ENCODE measurements at places on chromosomes 13 and 19.
A peak's percentile ranks its signal among the peaks of the same experiment; 100 is the strongest.

- no peak for DNase-seq
Measured at GRCh38 chr13:42715909-42716308, 65.5 kb upstream of the FAM216B start.

DNA sequence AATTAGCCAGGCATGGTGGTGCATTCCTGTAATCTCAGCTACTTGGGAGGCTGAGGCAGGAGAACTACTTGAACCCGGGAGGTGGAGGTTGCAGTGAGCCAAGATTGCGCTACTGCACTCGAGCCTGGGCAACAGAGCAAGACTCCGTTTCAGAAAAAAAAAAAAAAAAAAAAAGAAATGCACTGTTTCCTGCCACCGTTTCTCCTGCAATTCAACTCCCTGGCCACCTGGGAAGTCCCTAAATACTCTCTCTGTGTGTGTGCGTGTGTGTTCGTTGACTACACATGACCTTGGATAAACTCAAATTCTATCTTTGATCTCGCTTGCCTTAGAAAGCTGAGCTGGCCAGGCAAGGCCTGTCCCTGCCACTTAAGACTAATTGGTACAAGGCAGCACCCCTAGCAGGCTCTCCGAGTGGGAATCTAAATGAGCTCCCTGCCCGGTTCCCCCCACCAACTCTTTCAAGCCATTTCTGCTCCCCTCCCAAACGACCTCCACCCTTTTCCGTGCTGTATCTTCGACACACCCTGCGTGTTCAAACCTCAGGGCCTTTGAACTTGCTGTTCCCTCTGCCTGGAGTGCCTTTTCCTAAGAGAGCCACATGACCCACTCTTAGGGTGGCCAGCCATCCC, 5.2 kb upstream of the BCAT2 start:
- no peak for DNase-seq

- DNase-seq = no peak
Measured at GRCh38 chr13:45416516-45417128, 1.6 kb downstream of the SLC25A30 start.

DNA sequence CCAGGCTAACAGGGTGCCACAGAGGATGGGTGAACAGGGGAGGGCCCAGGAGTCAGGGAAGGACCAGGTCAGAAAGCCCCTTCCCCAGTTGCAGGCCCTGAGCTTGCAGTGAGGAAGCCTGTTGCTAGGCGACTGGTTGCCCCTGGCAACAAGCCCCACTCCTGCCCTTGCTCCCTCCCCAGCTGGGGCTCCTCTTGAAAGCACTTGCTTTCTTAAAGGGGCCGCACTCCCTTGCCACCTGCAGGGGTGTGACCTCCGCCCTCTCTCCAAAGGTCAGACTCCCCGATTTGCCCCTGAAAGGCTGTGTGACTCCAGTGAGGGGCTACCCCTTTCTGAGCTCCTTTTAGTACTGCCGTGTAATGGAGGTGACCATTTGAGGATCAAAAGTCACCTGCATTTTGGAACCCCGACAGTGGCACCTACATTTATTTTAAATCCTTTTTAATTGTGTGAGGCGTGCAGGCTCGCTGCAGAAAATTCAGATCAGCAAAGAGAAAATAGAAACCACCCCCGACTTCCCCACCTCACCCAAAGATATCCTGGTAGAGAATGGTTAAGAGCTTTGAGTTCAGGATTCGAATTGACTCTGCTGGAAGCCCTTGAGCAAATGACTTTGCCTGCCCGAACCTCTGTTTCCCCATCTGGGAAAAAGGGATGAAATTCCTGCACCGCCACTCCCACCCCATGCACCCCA, 4.8 kb downstream of the FCHO1 start:
- DNase-seq = no peak

- no peak for DNase-seq
Measured at GRCh38 chr13:113445791-113446487, 7.3 kb downstream of the ADPRHL1 start.

GRCh38 chr19:47790398-47790814, 11.9 kb downstream of the SELENOW start:
- peak; percentile 77 for DNase-seq

DNA sequence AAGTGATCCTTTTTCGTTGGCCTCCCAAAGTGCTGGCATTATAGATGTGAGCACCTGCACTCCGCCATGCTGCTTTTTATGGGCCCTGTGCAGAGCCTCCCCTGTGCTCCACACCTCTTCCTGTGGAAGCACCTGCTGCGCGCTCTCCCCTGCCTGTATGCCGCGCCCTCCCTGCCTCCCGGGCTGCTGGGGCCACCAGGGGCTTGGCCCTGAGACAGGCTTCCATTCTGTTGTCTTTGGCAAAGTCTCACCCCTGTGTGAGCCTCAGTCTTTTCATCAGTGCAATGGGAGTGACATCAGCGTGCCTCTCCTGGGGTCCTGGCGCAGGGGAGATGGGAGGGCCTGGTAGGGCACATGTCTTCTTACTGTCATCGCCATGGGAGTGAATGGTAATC, 1.3 kb downstream of the FAM174C start:
- DNase-seq = no peak

DNA sequence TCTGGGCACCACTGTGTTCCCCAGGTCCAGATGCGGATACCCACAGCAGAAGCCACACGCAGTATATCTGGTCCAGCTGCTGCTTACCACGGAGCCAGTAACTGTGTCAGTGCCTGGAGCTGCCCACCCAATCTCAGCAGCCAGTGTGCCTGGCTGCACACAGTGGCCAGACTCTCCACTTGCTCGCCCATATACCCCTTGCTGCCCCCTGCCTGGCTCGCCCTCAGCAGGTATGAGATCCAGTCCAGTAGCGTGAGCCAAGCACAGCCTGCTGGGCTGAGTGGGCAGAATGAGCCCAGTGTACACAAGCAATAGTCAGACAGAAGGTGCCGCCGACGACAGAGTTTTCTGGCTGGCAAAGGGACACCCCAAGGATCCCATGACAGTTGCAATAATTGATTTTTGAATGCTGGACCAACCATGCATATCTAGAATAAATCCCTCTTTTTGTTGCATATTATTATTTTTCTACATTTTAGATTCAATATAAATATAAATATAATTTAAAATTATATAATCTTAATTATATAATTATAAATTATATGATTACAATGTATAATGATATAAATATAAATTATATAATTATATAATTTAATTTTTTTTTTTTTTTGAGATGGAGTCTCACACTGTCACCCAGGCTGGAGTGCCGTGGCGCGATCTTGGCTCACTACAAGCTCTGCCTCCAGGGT, 918.8 kb upstream of the MIR17HG start:
- DNase-seq = no peak

GRCh38 chr19:17648786-17649185, 39.4 kb downstream of the UNC13A start:
- DNase-seq = no peak

- no peak for DNase-seq
Measured at GRCh38 chr13:22220151-22221135, 549.6 kb downstream of the FGF9 start.

DNA sequence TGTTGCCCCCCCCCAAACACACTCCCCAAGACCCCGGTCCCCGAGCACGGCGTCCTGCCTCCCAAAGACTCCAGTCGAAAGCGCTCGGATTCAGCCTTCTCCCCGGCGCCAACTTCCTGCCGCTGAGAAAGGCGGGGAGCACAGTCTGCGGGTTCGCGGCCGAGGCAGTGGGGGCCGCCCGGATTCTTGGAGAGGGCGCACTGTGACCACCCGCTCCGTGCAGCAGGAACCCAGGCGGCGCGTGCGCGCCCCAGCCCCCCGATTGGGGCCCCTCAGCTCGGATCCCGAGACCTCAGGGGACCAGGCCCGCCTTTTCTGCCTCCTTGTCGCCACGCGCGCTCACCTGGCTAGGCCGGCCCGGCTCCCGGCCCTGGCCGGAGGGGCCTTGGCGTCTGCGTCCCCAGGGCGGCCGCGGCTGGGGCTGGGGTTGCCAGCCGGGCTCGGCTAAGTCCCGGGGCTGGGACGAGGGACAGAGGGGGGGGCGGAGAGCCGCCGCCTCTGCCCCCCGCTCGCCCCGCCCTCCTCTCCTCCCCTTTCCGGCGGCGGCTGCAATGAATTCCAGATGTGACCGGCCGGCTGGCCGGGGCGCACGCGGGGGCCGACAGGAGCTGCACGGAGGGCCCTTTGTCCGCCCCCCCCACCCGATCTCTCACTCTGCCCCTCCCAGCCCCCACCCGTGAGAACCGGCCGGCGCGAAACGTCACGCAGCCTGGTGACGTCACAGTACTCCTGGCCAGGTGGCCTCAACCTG, at the start of gene S1PR2:
S1PR2 (minus strand) TSS at position 471 of the 751 bp plus-strand sequence. CDS start 6,426 bp downstream, outside the sequence.
- peak; percentile 30 for DNase-seq

DNA sequence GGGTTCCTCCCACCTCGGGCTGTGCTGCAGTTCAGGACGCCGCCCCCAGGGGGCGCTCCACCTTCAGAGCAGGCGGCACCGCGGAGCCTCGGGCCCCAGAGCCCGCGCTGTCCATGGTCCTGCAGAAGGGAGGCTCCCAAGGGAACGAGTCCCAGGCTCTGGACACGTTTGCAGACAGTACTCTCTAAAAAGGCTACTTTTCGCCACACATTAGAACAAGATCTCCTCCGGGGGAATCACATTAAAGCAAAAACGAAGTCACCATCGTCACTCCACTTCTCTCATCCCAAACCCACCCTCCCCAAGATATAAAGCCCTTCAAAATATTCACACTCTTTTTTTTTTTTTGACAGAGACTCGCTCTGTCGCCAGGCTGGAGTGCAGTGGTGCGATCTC, 4.6 kb upstream of the SIGLEC10 start:
- peak; percentile 74 for DNase-seq

GRCh38 chr13:48564056-48564455, 31.2 kb upstream of the RCBTB2 start:
- DNase-seq = no peak

GRCh38 chr19:29402563-29402962, 123.2 kb upstream of the VSTM2B start:
- no peak for DNase-seq

GRCh38 chr19:2149980-2150793, 1.2 kb downstream of the AP3D1 start:
- no peak for DNase-seq

DNA sequence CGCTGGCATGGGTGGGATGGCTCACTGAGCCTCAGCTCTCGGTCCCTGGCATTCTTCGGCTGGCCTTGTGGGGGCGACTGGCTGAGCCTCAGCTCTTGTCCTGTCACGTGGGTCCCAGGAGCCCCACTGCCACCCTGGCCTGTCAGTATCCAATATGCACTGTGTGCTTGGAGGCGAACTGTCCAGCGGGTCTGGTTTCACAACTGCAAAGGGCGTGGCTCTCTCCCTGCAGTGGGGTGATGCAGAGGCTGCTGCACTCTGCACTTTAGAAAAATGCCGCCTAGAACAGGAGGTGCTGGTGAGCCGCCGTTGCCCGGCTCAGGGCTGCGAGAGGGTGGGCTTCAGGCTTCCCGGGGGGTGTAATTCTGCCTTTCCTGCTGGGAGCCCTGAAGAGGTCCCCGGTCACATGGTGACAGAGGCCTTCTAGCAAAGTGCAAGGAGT, 17.0 kb upstream of the TMEM255B start:
- DNase-seq = no peak

DNA sequence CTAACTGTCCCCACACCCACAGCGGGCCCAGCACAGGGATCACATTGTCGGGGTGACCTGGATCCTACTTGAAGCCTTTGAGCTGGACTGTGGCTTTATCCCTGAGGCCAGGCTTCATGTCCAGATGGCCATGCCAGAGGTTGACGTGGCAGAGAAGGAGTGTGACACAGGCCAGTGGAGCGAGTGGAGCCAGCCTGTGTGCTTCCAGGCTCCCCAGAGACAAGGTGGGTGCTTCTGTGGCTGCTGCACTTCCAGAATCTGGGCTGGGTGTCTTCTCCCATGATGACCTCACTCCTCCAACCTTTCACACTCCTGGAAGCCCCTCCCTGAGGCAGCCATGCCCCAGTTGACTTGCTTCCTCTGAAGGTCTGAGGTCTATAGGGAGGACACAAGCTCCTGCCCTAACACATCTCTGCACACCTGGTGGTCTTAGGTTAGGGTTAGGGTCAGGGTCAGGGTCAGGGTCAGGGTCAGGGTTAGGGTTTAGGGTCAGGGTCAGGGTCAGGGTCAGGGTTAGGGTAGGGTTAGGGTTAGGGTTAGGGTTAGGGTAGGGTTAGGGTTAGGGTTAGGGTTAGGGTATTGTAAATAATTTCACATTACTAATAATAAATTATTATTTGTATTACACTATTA, 13.1 kb upstream of the MZF1 start:
- no peak for DNase-seq

DNA sequence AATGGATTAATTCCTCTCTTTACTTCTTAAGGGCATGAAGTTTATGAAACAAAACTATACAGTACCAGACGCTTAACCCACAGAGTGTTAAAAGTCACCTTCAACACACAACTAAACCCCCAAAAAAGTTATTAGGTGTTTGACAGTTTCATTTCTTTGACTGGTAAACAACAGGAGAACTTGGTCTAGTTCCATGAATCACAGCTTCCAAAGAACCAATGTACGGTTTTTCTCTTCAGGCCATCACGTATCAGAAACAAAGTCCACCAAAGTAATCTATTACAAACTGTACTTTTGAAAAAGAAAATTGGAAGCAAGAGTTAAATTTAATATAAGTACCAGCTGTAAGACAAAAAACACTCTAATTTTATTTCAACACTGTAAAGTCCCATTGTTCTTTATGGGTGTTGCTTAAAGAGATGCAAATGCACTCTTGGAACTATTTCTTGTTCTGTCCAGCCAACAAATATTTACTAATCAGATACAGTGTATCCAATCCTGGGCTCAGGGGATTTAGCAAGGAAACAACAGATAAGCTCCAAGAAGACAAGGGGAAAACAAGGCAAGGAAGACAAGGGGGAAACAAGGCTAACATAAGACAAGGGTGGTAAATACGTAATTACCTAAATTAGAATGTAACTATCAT, 149.2 kb downstream of the ABCC4 start:
- DNase-seq = no peak

DNA sequence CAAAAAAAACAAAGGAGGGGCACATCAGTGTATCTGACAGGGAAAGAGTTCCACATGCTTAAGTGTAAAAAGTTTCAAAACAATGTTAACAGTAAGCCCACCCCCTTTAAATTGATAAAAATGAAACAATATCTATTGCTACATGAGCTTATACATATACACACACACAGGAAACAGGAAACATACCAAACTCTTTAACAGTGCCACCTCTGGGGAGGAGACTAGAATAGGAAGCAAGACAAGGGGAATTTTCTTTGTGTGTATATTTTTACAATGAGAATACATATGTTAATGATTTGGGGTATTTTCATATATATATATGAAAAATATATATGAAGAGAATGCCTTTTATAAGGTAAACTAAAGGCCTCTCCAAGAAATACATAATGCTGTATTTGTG, 44.7 kb downstream of the TPT1 start:
- DNase-seq = no peak

- DNase-seq = no peak
Measured at GRCh38 chr13:44140888-44141724, 232.5 kb upstream of the SERP2 start.

DNA sequence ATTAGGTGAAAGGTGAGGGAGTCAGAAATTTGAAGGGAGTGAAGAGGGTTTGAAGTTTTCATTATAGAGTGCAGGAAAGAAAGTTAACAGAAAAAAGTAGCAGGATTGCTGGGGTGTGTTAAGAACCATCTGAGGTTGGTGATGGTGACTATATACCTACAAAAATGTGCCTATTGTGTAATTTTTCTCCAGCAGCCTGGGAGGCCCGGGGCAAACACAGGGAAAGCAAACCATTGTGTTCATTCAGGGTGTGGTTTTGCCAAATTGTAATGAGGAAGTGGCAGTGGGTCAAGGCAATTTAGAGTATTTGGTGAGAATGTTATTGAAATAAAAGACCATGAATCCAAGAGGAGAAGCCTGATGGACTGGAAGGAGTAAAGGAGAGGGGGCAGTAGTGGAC, 8.2 kb upstream of the SUCLA2 start:
- no peak for DNase-seq

GRCh38 chr19:14089662-14090508, 666 bp downstream of the SAMD1 start:
- no peak for DNase-seq
